ENCODE measurements at places on chromosomes 6 and 20.
A peak's percentile ranks its signal among the peaks of the same experiment; 100 is the strongest.

DNA sequence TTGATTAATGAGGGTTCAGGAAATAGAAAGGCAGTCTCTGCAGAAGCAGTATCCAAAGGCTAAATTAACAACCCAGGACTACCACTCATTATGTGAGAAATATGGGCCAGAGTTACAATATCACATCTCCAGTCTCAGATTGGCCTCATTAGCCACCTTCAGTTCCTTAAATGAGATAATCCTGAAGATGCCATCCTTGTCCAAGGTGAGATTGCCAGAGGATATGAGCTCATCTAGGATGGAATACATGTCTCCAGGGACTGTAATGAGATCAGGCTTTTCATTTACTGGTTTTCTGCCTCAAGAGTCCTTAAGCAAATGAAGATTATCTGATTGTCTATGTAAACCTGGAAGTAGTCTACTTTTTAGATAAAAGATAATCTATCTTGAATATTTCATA is 196.3 kb downstream of the FUT9 start:
- no peak for DNase-seq

GRCh38 chr6:168609026-168609685 is 168.2 kb downstream of the SMOC2 start:
- no peak for DNase-seq

DNA sequence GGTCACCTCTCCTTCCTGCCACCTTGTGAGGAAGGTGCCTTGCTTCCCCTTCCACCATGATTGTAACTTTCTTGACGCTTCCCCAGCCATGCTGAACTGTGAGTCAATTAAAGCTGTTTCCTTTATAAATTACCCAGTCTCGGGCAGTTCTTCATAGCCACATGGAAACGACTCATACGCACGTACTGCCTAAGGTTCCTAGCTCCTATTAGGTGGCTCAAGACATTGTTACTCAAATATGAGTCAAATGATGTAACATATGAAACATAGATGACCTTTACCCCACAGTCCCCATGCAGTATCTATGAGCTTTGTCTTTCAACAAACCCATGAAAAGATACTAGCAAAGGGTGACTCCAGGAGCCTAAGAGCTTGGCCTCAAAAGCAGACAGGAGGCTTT is 98.3 kb downstream of the SIM1 start:
- DNase-seq, result peak; percentile 82

DNA sequence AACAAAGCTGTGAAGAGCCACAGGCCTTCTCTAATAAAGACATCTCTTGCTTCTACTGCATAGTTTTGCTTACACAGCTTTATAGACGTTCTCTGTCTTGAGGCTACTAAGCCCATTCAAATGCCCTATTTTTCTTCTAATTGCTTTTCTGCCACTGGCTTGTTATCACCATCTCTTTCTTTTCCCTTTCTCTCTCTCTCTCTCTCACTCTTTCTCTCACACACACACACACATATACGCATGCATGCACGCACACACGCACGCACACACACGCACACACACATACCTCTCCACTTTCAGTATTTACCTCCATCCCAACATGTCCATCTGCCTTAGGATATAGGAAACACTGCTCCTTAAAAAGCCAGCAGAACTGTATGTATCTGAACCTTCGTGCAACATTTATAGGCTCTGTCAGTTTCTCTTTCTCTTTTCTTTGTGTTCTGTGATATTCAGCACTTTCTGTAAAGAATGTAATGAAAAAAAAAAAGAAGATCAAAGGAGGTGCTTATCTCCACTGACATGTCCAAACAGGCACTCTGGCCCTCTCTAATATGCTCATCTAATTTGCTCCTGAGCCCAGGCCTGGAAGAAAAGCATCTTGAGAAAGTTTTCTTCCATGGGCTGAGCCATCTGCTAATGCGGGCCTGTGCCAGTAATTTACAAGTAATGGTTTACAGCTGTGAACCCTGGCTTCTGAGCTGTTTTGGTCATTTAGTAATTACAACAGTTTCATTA is 1046.7 kb upstream of the MAP3K7 start:
- DNase-seq, result no peak

GRCh38 chr20:31988430-31989015 is 20.6 kb downstream of the XKR7 start:
- DNase-seq, result no peak

DNA sequence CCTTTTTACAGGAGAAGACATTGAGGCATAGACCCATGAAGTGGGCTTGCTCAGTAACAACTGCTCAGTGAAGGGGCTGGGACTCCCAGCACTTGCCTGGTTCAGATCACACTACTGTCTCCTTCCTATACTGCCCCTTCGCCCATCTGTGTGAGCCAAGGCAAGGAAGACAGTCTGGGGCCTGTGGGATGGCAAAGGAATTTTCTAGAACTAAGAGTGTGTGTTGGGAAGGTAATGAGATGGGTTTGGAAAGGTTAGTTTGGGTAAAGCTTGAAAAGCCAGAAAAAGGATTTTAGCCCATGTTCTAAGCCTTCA is 213.3 kb upstream of the AGPAT4 start:
- DNase-seq, result no peak

GRCh38 chr20:5486377-5487054 is 169.8 kb upstream of the PROKR2 start:
- no peak for DNase-seq

GRCh38 chr6:52186480-52186879 is 305 bp downstream of the IL17A start:
- no peak for DNase-seq

- no peak for DNase-seq
Observed at GRCh38 chr6:99152347-99152643, 197.2 kb downstream of the FAXC start.

DNA sequence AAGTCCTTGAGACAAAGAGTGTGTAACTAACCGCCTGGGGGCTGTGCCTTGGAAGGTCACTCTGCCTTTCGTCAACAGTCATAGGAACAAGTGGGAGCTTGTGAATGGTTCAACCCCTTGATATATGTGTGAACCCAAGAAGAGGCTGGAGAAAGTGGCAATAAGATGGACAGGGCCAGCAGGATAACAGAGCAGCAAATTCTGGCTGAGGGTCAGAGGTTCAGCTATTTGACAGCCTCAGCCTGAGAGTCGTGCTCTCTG is 54.9 kb downstream of the CPNE5 start:
- DNase-seq, result no peak

DNA sequence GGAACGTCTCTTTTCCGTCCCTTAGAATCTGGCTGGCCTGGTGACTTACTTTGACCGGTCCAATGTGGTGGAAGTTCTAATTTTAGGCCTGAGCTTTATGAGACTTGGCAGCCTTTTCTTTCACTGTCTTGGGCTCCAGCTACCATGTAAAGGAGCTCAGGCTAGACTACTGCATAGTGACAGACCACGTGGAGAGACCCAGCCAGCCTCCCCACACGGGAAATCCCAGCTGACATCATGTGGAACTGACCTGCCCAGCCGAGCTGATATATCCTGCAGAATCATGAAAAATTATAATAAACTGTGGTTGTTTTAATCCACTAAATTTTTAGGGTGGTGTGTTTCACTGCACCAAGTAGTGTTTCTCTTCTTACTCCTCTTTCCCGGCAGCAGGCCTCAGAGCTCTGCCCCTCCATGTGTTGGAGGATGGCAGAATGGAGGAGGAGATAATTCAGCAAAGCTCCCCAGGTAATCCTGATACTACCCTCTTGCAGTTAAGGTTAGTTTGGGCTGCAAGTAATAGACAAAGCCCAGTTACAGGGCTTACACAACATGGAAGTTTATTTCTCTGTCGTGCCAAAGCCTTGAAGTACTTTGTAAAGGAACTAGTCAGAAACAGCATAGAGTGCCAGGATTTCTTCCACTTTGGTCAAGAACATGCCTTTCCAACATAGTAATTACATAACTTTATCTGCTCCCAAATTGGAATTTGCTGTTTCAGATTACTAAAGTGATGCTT is 87.5 kb downstream of the SH3BGRL2 start:
- DNase-seq, result no peak

DNA sequence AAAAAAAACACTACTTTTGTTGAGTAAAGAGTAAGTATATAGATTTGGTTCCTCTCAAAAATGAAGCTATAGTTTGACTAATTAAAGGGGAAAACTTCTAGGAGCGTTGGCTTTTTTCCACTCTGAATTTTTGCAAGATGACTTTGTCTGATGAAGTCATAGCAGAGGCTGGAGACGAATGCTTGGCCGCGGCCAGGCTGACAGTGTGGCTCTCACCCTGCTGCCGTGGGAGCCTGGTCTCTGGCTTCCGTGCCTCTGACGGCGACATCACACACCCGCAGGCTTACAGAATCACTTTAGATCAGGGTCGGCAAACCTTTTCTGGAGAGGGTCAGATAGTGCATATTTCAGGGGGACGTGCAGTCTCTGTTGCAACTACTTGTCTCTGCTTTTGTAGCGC is 145.0 kb downstream of the PHACTR3 start:
- no peak for DNase-seq

- no peak for DNase-seq
Observed at GRCh38 chr6:154749341-154749740, 16.1 kb downstream of the SCAF8 start.

DNA sequence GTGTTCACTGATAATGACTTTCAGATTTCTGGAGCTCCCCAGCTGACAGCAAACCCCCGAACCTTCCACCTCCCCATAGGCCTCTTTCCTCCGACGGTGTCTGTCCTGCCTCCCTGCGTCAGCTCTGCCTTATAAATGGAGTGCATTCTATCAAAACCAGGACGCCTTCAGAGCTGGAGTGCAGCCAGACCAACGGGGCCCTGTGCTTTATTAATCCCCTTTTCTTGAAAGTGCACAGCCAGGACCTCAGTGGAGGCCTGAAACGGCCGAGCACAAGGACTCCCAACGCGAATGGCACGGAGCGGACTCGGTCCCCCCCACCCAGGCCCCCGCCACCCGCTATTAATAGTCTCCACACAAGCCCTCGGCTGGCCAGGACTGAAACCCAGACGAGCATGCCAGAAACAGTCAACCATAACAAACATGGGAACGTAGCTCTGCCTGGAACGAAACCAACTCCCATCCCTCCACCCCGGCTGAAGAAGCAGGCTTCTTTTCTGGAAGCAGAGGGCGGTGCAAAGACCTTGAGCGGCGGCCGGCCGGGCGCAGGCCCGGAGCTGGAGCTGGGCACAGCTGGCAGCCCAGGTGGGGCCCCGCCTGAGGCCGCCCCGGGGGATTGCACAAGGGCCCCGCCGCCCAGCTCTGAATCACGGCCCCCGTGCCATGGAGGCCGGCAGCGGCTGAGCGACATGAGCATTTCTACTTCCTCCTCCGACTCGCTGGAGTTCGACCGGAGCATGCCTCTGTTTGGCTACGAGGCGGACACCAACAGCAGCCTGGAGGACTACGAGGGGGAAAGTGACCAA is 42.3 kb upstream of the NAA20 start:
- peak; percentile 81 for DNase-seq

DNA sequence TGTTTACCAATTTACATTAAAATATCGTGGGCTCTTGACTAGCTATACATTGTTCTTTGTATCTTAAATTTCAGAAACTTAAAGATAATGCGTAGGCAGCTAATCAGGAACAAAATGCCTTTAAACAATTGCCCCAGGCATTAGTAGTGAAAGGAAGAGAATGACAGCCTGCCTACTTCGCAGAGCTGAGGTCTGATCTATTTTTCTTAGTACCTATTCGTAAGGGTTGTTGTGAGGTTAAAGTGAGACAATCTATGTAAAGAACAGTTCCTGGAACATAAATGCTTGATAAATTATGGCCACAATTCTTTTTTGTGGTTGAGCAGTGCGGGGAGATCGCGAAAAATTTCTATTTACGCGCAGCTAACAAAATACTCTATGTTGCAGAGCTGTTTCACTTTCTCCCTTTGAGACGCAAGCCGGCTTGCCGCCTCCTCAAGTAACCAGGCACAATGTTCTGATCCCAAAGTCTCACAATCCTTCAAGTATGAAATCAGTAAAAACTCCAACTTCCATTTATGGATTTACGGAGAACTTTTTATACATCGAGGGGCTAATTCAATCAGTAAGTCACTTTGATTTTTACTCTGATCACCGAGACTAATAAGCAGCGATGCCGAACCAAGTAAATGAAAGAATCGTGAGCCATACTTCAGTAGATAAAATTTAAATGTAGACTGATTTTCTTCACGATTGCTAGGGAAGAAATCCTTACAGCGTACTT is 878 bp upstream of the PNRC1 start:
- DNase-seq, result peak; percentile 39
